ENCODE measurements at places on chromosomes 3 and 15.
A peak's percentile ranks its signal among the peaks of the same experiment; 100 is the strongest.

- no peak for DNase-seq
Measured at GRCh38 chr3:65899226-65899625, 139.5 kb downstream of the MAGI1 start.

DNA sequence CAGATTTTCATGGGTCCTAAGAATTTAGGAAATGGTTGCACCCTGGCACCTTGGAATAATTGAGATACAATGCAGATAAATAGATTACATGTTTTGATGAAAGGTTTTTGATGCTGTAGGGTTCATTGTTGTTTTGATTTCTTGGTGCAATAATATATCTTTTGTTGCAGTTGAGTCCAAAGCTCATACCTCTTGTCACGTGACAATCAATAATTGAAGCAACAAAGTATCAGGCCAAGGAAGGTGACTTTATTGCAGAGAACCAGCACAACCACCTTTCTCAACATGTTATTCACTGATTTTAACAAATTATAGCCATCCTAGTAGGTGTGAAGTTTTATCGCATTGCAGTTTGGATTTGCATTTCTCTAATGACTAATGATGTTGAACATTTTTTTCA, 285.5 kb upstream of the SLCO3A1 start:
- no peak for DNase-seq

DNA sequence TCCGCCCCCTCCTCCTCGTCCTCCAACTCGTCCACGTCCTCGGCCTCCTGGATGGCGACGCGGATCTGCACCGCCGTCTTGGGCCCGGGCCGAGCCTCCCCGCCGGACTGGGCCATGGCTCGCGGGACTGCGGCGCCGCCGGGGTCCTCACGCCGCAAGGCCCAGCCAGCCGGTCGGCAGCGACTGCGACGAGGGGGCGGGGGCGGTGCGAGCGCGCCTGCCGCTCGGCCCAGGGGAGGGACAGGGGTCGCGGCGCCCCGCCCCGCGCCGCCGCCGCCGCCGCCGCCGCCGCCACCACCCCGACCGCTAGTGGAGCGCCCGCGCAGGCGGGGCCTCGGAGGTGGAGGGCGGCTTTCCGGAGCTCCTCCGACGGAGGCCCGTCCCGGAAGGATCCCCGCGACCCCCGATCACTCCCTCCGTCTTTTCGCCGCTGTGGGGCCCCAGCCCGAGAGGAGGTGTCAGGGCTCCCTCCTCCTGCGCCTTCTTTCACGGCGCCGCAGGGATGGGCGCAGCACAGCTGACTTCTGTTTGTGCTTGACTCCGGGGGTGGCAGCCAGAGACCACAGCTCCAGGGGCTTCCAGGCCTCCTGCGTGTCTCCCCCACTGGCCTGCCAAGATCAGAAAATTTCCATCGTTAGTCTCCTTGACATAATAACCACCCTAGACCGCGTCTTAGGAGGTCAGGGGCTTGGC, at the start of gene LARP6:
LARP6 (minus strand) TSS at position 185 of the 693 bp plus-strand sequence; CDS start at position 116, 69 bp downstream.
- DNase-seq, result peak; percentile 53

DNA sequence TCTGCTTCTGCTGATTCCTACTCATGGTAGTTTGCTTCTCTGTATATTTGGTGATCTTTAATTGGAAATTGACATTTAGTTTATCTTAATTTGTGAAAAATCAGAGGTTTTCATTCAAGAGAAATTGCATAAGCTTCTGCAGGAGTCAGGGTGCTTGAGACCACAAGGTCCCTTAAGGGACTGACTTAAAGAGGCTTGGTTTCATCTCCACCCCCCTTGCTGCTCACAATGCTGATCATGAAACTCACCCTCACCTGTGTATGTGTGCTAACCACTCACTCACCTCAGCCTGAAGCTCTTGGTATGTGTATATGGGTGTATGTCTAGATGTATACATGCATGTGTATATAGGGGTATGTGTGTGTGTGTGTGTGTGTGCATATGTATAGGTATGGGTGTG, 11.4 kb downstream of the PGPEP1L start:
- no peak for DNase-seq

GRCh38 chr3:66255865-66256264, 35.1 kb downstream of the SLC25A26 start:
- DNase-seq, result no peak

- no peak for DNase-seq
Measured at GRCh38 chr15:38720893-38721567, 156.4 kb upstream of the RASGRP1 start.

DNA sequence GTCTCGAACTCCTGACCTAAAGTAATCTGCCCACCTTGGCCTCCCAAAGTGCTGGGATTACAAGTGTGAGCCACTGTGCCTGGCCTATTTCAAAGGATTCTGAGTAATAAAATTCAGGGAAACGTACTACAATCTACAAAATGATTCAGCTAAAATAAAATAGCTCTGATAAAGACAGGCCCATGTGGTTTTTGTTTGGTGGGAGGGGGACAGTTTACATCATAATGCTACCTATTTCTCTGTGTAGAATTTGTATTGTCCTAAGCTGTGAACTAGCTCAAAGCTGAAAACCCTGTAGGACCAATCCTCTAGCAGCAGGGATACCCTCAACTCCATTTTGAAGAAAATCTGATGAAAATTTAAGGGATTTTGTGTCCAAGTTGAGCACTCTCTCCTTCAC, 25.8 kb downstream of the CDV3 start:
- DNase-seq, result no peak

- no peak for DNase-seq
Measured at GRCh38 chr3:58863206-58863605, 186.6 kb downstream of the CFAP20DC start.
